Kidney (tissue), 22 donors: ENCODE measurements at places on chromosomes 6 and 20. TPM values are rescaled to one million over a fixed set of nuclear protein-coding genes. Genes with fewer than 3 reads are reported as not detected.

Gene TAAR5
- total RNA-seq, result not detected

Gene MUCL3
- 0.13 TPM for total RNA-seq

Gene HS3ST5
- 0.09 TPM for total RNA-seq

Gene SFTA2
- total RNA-seq, result 30.5 TPM

Gene KIF13A
- 35.9 TPM for total RNA-seq

- DNase-seq, result peak; percentile 77
These were observed 10.8 kb downstream of the SIM1 start for GRCh38 chr6:100453701-100454521.

GRCh38 chr6:83702749-83703148, 6.2 kb downstream of the SNAP91 start:
- no peak for DNase-seq

GRCh38 chr6:126071000-126071647, 84.8 kb downstream of the TRMT11 start:
- no peak for DNase-seq

- no peak for DNase-seq
These were observed 61.2 kb downstream of the TNFAIP3 start for GRCh38 chr6:137928286-137928685.

DNA sequence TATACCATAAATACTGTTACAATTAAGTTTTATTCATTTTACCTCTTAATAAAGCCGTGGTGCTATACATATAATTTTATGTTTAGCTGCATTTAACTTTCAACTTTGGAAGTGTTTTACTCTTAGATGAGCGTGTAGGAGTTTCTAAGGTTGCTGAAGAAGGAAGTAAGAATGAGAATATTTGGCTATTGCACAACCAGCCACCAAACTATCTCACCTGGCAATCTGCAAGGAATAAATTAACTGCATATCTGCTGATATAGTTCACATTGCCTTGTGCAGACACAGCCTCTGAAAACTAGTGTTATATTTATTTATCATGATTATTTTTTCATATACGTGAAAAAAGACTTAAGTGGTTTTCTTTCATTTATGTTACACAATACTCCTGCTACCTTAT, 230.4 kb downstream of the PLCB1 start:
- no peak for DNase-seq

GRCh38 chr20:49642816-49643215, 70.9 kb downstream of the B4GALT5 start:
- no peak for DNase-seq

DNA sequence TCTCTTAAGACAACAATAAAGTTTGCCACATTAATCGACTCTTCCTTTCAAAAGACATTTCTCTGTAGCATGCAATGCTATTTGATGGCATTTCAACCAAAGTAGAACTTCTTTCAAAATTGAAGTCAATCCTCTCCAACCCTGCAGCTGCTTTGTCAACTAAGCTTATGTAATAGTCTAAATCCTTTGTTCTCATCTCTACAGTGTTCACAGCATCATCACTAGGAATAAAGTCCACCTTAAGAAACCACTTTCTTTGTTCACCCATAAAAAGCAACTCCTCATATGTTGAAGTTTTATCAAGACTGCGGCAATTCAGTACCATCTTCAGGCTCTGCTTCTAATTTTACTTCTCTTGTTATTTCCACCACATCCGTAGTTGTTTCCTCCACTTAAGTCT, 11.5 kb upstream of the BLOC1S5 start:
- DNase-seq, result no peak

GRCh38 chr6:105594821-105595220, 191.9 kb upstream of the PREP start:
- DNase-seq, result no peak

- DNase-seq, result no peak
These were observed 820.1 kb downstream of the TENT5A start for GRCh38 chr6:80932359-80932758.

DNA sequence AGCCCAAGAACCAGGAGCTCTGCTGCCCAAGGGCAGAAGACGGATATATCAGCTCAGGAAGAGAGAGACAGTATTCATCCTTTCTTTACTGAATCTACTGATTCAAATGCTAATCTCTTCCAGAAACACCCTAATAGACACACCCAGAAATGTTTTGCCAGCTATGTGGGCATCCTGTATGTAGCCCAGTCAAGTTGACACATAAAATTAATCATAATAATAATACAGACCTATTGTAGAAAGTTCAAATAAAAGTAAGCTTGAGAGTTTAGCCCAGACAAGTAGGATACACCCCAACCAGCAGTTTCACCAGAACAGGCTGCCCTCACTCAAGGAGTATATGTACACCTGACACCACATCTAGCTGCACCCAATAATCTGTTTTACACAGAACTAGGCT, 73.9 kb upstream of the VGLL2 start:
- DNase-seq, result no peak

- DNase-seq, result no peak
These were observed 19.5 kb downstream of the NHLRC1 start for GRCh38 chr6:18102783-18103509.

DNA sequence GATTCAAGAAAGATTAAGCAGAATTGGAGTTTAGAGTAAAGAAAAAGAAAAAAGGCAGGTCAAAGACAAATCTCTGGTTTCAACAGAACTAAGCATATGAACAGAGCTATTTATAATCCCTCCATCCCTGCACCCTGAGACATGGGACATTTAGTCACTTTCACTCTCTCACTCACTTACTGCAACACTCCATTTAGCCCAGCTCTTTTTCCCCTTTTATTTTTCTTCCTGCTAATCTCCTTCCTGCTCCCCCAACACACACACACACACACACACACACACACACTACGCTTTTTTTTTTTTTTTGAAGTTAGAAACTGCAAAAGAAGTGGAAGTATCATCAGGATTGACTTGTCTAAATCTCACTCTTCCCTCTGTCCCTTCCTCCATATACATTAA, 45.1 kb upstream of the TBC1D7 start:
- DNase-seq, result no peak
